ENCODE measurements at places on chromosomes 12 and 14.

DNA sequence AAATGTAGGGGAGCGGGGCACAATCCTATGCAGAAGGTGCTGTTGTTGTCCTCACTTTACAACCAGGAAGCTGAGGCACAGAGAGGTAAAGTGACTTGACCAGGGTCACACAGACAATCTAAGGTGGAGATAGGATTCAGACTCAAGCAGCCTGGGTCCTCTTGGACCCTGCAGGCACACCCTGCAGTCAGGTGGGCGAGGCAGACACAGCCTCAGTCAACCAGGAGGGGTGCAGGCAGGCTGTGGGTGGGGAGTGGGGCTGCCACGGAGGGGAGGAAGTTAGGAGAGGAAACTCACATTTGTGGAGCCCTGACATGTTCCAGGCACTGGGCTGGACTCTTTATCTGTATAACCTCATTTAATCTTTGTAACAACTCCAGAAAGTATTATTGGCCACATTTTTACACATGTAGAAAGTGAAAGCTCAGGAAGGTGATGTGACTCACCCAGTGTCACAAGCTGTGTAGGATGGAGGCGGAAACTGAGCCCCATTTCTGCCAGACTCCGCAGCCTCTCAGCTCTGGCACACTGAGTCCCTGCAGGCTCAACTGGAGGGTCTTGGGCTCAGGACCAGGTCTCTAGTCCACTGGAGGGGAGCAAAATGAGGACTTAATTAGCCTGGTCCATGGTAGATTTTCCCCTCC lies 24.9 kb upstream of the CHGA start:
- no peak for DNase-seq

DNA sequence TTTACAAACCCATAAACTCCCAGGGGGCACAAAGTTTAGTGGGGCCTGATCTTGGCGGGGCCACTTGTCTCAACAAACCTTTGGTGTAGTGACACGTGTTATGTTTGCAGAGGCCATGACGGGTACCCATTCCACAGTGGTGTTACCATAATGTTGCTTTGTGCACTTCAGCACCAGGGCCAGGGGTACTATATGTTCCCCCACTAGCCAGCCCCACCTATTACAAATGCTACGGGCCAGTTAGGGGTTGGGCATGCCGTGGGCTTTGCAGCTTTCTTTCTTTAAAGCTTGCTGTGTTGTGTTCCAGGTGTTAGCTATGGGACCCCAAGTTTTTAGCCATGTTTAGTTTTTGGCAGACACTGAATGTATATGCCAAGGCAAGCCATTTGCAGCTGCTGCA lies 30.8 kb upstream of the G2E3 start:
- no peak for DNase-seq

DNA sequence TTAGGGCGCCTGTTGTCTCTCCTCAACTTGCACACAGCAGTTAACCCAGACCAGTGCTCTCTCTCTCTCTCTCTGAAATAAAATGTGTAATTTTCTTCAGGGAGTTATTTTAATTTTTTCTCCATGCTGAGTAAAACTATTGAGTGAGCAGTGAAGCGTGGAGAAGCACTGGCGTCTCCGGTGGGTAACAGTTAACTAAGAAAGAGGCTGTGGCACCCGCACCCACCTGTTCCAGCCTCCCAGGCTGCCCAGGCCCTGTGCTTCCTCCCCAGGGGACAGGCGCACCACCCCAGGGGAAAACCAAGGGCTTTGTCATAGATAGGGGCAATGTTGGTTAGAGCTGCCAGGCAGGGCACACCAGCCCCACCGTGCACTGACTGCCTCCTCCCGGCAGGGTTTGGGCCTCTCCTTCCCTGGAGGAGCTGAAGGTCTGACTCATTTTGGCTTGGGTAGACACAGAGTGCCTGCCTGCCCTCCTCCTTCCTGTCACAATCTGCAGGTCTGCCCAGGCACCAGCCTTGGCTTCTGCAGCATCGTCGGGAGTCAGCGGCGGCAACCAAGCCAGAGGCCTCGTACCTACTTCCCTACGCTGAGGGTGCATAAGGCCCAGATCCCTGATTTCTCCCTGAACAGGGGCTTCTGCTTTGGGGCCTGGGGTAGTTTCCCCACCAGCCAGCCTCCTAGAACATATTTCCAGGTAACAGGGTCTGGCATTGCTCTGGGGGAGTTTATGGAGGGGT lies 3.9 kb downstream of the HOXC5 start:
- no peak for DNase-seq

GRCh38 chr12:112480931-112481330 lies 62.2 kb downstream of the PTPN11 start:
- no peak for DNase-seq

- no peak for DNase-seq
Measured at GRCh38 chr14:99192028-99192621, 79.9 kb downstream of the BCL11B start.

GRCh38 chr12:86445356-86445755 lies 189.2 kb upstream of the MGAT4C start:
- no peak for DNase-seq

DNA sequence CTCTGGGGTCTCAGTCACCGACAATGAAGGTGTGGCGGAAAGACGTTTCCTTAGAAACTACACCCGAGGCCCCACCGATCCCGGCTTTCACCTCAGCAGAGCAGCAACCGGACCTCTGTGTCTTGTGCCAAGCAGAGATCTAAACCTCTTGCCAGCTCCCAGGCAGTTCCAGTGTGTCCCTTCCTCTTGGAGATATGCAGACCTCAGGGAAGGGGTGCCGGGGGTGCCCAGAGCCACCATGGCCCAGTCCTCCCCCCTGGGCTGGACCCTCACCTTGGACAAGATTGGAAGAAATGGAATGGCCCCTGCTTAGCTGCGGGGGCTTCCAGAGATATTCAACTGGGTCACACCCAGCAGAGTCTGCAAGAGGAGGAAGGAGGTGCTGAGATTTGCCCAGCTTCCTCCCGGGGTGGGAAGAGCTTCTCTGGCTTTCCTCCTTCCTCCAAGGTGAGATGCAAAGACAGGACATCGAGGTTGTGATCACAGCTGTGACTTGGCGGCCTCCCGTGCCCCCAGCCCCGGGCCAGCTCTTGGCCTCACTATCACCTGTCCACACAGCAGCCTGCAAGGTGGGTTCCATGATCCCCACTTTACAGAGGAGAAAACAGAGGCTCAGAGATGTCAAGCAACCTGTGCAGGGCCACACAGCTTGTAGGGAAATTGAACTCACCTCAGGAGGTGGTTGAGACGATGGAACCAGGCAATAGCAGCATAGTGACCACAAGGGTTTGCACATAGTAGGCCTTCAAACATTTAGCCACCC lies 281.7 kb upstream of the RTL1 start:
- DNase-seq = no peak

- no peak for DNase-seq
Measured at GRCh38 chr12:7857971-7858370, 14.7 kb downstream of the SLC2A14 start.

DNA sequence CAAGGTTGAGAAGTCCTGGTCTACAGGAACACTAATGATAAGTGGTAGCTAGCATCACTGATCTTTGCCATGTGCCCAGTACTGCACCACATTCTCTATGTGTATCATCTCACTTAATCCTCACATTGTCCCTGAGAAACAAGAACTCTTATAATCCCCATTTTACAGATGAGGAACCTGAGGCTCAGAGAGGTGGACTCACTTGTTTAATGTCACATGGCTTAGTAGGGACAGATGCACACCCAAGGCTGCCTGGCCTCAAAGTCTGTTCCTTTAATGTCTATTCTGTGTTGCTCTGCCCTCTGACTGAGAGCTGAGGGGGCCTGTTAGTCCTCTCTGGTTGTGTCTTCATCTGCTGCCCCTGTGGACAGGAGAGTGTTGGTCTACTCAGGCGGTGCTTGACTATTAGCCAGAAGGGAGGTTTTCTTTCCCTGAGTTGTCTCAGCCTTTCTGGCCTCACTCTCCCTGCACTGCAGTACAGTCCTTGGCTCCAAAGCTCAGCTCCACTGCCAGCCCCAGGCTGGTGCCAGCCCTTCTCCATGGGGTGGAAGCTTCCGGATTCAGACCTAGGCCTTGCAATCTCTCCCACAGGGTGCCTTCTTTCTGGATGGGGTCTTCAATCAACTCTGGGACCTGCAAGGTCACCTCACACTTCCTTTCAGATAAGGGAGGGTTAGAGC lies 4.9 kb upstream of the DYNLL1 start:
- peak; percentile 14 for DNase-seq

Measured in nucleus accumbens (tissue), 56 donors.